Stimulated activated CD4-positive, alpha-beta T cell treated with anti-CD3 and anti-CD28 coated beads, Interleukin-1b, Interleukin-23, amount 100 ng/mL, for 1 hour (primary cell): ENCODE measurements at places on chromosomes 6 and 20.
A peak's percentile ranks its signal among the peaks of the same experiment; 100 is the strongest.

DNA sequence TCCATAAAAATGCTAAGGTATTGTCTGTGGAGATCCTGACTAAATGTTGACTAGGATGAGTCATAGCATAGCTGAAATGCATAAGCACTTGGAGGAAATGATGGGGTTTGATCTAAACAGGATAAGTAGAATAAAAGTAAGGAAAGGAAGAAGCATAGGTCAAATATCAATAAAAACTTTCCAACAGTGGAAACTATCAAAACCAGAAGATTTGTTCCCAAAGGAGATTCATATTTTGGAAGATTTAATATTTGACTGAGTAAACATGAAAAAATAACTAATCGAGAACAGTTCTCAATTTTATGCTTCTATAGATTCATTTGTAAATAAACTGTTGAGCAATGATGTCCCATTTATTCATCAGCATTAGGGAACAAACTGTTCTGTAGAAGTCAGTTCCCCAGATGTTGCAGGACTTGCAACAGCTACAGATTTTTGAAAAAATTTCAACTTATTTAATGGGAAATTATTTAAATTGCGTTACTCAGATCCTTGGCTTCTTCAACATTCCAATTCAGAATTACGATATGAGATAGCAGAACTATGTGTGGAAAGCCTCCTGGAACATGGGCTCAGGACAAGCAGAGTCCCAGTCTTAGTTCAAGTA lies 133.7 kb upstream of the TBX18 start:
- DNase-seq = no peak

DNA sequence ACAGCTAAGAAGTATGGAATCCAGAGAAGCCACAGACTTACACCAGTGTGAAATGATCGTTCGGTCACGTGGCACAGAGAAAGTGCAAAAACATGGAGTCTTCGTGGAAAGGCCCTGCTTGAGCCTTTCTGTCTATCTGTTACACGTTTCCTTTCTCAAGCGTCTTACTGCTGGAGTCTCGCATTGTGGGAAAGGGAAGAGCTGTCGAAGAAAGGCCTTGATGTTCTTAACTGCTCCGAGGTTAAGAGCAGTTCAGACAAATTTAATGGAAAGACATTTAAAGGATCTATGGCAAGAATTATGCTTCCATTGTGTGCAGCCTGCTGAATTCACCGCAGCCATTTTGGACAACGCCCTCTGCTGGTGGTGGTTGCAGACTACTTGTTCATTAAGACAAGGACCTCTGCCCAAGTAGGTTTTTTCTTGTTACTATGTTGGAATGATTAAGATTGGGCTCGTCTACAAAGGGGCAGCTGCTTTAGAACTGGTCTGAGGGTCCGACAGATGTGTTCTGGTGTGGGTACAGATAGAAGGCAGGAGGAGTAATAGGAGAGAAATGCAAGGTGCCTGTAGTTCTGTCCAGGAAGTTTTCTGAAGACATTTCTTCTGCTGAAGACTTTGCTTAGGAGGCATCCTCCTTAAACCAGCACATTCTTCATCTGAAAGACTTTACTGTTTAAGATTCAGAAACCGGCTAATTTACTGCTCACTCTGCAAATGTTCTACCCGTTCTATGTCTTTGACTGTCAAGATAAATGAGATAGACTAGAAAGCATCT lies 24.7 kb upstream of the CCN6 start:
- peak; percentile 23 for DNase-seq

DNA sequence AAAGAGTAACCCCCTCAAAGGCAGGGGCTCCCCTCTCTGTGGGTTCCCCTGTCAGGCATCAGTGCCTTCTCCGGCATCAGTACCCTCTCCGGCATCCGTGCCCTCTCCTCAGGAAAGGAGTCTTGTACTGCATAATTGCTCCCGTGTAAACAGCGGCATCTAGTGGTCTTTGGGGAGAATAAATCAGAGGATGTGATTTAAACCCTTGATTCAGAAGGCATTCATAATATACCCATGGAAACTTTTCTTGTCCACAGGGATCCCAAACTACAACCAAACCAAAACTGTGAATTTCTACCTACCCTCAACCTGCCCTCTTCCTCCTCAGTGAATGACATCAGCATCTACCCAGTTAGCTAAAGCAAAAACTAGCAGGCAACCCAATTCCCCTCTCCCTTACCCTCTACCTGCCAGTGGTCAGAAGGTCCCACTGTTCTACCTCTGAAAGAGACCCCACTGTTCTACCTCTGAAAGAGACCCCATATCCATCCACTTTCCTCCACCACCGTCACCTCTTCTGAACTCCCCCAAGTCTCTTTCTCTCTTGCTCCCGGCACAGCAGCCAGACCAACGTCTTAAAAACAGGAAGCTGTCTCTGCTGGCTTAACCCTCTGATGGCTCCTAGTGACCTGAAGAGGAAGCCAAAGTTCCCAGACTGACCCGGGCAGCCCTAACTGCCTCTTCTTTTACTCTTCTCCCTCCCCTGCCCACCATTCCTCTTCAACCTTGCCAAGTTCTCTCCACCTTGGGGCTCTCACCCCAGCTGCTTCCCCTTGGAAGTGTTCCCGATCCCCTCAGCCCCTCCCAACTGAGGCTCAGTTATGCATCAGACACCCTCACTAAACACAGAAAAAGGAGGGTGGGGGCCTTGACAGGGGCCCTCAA lies 27.2 kb downstream of the UBE2V1 start:
- peak; percentile 5 for DNase-seq

GRCh38 chr6:14734416-14735340 lies 511.2 kb upstream of the JARID2 start:
- DNase-seq = no peak

GRCh38 chr20:58293453-58293852 lies 16.1 kb upstream of the RAB22A start:
- DNase-seq = no peak

GRCh38 chr20:13094976-13095375 lies 86.2 kb downstream of the SPTLC3 start:
- DNase-seq = no peak
